ENCODE measurements at places on chromosomes 11 and 22.

GRCh38 chr22:38707346-38707745 lies 1.6 kb downstream of the GTPBP1 start:
- DNase-seq, result no peak

- no peak for DNase-seq
These were observed 34.8 kb downstream of the JHY start for GRCh38 chr11:122917311-122917710.

DNA sequence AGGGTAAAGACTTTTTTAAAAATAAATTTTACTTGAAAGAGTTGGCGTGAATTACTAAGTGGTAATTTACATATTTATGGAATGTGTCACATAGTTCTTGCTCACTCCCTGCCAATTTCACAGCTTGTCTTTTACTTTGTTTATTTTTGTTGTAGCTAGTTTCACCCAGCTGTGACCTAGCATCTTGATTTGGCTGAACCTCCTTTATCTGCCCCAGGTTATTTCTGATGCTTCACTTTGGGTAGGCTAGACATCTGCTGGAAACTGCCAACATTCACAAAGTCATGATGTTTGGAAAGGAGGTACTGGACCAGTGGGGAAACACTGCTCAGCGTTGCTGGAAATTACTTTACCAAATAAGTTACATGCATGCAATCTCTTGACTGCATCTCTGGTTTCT lies 1676.0 kb upstream of the RAG2 start:
- DNase-seq, result no peak

DNA sequence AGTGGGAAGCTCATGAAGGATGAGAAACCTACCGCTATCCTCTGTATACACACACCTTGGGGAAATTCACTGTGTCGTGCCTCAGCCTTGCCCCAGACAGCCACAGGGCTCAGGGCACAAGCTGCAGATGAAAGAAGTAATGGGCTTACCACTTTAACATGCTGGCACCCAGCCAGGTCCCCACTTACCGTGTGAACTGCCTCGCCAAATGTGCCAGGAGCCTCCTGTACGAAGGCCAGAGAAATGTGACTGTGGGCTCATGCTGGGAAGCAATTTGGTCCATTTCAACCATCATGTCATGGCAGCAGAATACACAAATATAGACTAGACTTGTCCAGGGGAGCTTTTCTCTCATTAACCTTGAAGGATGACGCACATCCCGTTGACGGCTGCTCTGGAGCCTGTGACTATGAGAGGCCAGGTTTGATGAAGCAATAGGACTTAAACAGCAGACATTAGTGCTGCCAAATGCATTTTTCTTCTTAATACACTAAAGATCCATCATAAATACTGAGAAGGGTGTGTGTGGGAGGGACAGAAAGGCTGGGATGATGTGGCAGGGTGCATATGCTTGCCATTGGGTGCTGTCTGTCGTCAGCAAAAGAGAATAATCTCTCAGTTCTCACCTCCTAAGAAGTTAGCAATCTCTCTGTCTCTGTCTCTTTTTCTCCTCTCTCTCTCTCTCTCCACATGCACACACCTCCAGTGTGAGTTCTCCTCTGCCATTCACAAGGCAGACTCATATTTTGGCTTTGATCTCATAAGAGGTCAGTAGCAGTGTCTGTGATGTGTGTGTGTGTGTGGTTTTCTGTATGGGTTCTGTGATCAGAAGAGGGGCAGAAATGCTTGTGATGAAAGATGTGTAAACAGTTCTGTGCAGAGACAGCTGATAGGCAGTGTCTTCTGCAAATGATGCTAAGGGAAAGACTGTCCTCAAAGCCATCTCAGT lies 142.4 kb downstream of the KIRREL3 start:
- no peak for DNase-seq

GRCh38 chr11:78689585-78690153 lies 115.0 kb upstream of the NARS2 start:
- no peak for DNase-seq

GRCh38 chr22:37566903-37567798 lies 6.9 kb downstream of the CDC42EP1 start:
- peak; percentile 80 for DNase-seq

GRCh38 chr11:76747915-76748860 lies 35.0 kb upstream of the TSKU start:
- DNase-seq, result no peak

All from activated naive CD4-positive, alpha-beta T cell (primary cell).